Cerebellum (tissue), 4 donors: ENCODE measurements at places on chromosomes 11 and 22. TPM values are rescaled to one million over a fixed set of nuclear protein-coding genes. Genes with fewer than 3 reads are reported as not detected.

The FAR1 gene
- total RNA-seq: 106 TPM

The KCNC1 gene
- total RNA-seq: 16.8 TPM

GRCh38 chr11:91686281-91686680 lies 538.3 kb upstream of the FAT3 start:
- DNase-seq: no peak

DNA sequence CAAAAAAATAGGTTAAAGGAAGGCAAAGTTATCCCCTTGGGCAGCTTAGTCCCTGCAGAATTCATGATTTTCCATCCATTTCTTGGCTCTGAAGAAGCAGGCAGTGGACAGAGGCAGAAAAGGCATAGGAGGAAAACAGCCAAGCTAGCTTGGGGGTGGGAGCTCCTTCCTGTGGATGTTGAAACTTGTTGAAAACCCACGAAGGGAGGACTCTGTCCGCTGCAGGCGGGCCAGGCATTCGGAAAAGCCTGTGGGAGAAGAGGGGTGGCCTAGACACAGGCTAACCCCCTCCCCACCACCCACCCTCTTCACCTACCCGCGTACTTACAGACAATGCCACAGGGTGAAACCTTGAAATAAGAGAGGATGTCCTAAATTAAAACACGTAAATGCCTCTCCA lies 72.1 kb downstream of the C22orf31 start:
- no peak for DNase-seq

- DNase-seq: no peak
Observed at GRCh38 chr11:17012712-17013547, 1.3 kb downstream of the PLEKHA7 start.

GRCh38 chr11:117843666-117844484 lies 19.3 kb upstream of the FXYD2 start:
- peak; percentile 75 for DNase-seq

GRCh38 chr22:27393371-27393770 lies 408.2 kb downstream of the MN1 start:
- DNase-seq: no peak

GRCh38 chr11:7604331-7604955 lies 68.9 kb downstream of the CYB5R2 start:
- DNase-seq: no peak
